ENCODE measurements at places on chromosomes 3 and 15. TPM values are rescaled to one million over a fixed set of nuclear protein-coding genes. Genes with fewer than 3 reads are reported as not detected.
A peak's percentile ranks its signal among the peaks of the same experiment; 100 is the strongest.

GRCh38 chr3:197174927-197175326 is 123.5 kb downstream of the DLG1 start:
- H3K36me3 ChIP-seq, result peaks cover 10% of the 10 kb centered on the region
- peaks cover 9% of the 10 kb centered on the region for H3K4me1 ChIP-seq
- no peaks in the 10 kb centered on the region for H3K27me3 ChIP-seq
- DNase-seq, result no peak

DNA sequence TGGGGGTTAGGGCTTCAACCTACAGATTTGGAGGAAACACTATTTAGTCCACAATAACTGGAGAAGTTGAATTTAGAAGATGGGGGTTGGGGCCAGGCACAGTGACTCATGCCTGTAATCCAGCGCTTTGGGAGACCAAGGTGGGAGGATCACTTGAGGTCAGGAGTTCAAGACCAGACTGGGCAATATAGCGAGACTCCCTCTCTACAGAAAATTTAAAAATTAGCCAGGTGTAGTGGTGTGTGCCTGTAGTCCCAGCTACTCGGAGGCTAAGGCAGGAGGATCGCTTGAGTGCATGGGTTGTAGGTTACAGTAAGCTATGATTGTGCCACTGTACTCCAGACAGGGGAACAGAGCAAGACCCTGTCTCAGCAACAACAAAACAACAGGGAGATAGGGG is 5.0 kb upstream of the DYNLT2B start:
- peaks cover 6% of the 10 kb centered on the region for H3K4me1 ChIP-seq
- H3K4me3 ChIP-seq, result no peak overlapping the region
- no peak for DNase-seq
- H3K27me3 ChIP-seq, result no peaks in the 10 kb centered on the region

RGMA gene
- total RNA-seq, result 0.14 TPM

GRCh38 chr3:71723452-71724170 is 1.6 kb downstream of the EIF4E3 start:
- H3K27ac ChIP-seq, result peak overlapping the region; percentile 95
- H3K4me1 ChIP-seq, result peaks cover 65% of the 10 kb centered on the region

- H3K27me3 ChIP-seq, result no peaks in the 10 kb centered on the region
- no peak overlapping the region for H3K27ac ChIP-seq
- no peak for DNase-seq
- no peaks in the 10 kb centered on the region for H3K36me3 ChIP-seq
Observed at GRCh38 chr3:29141197-29141917, 139.5 kb upstream of the RBMS3 start.

DNA sequence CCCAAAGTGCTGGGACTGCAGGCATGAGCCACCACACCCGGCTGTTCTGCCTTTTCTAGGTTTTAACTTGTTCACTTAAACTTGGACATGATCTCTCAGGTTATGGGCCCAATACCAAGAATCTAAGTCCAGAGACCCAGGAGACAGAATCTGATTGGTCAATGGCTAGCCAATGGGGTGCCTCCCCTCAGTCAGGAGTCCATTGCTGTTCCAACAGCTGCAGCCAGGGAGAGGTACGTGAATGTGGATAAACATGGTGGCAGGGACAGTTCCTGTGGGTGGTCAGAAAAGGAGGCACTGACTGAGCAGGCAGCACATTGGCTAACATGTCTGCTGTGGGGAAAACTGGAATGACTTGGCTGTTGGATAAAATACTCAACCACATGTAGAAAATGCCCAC is 140.3 kb downstream of the RPLP1 start:
- DNase-seq, result no peak
- H3K36me3 ChIP-seq, result no peaks in the 10 kb centered on the region
- peaks cover 8% of the 10 kb centered on the region for H3K4me1 ChIP-seq
- no peak overlapping the region for H3K4me3 ChIP-seq
- no peak overlapping the region for H3K27ac ChIP-seq
- no peaks in the 10 kb centered on the region for H3K27me3 ChIP-seq

PLSCR2 gene
- total RNA-seq, result not detected

DNA sequence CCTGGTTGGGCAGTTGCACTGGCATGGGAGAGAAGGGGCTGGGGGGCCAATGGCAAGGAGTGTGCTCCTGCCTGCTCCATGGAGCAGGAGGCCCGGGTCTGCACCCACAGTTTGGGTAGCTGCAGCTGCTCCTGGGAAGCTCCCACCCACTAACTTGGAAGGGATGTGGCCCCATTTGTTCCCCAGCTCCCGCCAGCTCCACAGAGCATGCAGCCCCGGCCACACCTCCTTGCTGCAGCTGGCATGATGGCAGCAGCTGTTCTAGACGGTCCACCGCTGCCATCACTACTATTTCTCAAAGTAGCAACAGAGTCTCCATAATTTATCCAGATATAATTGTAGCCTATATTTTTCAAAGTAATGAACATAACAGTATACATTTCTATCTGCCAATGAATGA is 65.8 kb downstream of the PIK3CB start:
- peaks cover 26% of the 10 kb centered on the region for H3K36me3 ChIP-seq
- H3K27ac ChIP-seq, result peak overlapping the region; percentile 31
- DNase-seq, result no peak
- no peak overlapping the region for H3K4me3 ChIP-seq
- H3K4me1 ChIP-seq, result peaks cover 26% of the 10 kb centered on the region
- no peaks in the 10 kb centered on the region for H3K27me3 ChIP-seq

- H3K4me1 ChIP-seq, result peaks cover 23% of the 10 kb centered on the region
- H3K27ac ChIP-seq, result no peak overlapping the region
- H3K4me3 ChIP-seq, result no peak overlapping the region
Observed at GRCh38 chr15:28978011-28978378, 92.2 kb downstream of the APBA2 start.

- DNase-seq, result peak; percentile 48
- peaks cover 75% of the 10 kb centered on the region for H3K36me3 ChIP-seq
- peaks cover 39% of the 10 kb centered on the region for H3K4me1 ChIP-seq
- peak overlapping the region; percentile 4 for H3K4me3 ChIP-seq
Observed at GRCh38 chr3:4804161-4805058, 174.8 kb upstream of the BHLHE40 start.

GRCh38 chr3:35640190-35641165 is 1.2 kb downstream of the ARPP21 start:
- H3K27ac ChIP-seq, result no peak overlapping the region
- H3K36me3 ChIP-seq, result no peaks in the 10 kb centered on the region
- peaks cover 12% of the 10 kb centered on the region for H3K4me1 ChIP-seq

ARIH2 gene
- total RNA-seq, result 105 TPM

GASK1A gene
- not detected for total RNA-seq
